ENCODE measurements at places on chromosomes 12 and 14.

- no peak for DNase-seq
These were observed 14.3 kb downstream of the JDP2 start for GRCh38 chr14:75442166-75442565.

GRCh38 chr12:124442281-124442680 lies 125.1 kb downstream of the NCOR2 start:
- no peak for DNase-seq

DNA sequence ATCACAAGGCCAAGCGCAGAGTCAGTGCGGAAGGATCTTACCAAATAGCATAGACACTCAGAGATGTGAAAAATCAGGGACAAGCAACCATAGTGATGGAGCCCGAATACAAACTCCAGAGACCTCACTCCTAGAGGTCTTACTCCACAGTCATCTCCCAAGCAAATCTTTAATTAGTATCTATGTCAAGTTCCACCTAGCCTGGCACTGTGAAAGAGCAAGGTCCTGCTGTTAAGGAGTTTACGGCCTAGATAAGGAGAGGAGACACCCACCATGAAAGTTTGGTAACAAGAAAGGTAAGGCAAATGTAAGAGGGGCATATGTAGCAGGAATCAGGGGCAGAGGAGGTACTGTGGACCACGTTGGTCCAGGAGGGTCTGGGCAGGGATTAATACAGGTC lies 7.4 kb upstream of the PLEKHG6 start:
- DNase-seq, result no peak

GRCh38 chr12:8637666-8638065 lies 25.0 kb downstream of the MFAP5 start:
- DNase-seq, result no peak

- no peak for DNase-seq
These were observed 9.6 kb downstream of the ARHGDIB start for GRCh38 chr12:14951851-14952250.

DNA sequence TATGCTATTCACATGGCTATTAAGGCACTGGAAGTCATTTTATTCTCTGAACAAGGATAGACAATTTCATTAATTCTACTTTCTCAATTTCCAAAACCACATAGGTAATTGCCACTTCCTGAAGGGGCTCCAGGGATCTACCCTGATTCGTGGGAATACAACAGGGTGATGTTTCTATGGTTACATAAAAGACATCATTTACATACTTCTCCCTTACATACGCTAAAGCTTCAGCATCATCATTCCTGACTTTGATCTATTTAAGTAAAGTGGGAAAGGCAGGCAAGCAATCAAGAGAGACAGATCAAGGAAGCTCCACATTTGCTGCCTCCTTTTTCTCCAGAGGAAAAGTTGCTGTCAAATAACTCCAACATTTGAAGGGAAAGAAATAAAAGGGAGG lies 118.8 kb upstream of the SINHCAF start:
- DNase-seq, result no peak

GRCh38 chr12:127024791-127025190 lies 1242.2 kb upstream of the TMEM132C start:
- no peak for DNase-seq

- DNase-seq, result peak; percentile 4
These were observed 28.0 kb upstream of the GARIN6 start for GRCh38 chr12:99619389-99620158.

- no peak for DNase-seq
These were observed 17.5 kb downstream of the AQP6 start for GRCh38 chr12:49990273-49990672.

- DNase-seq, result no peak
These were observed 477.8 kb upstream of the SEL1L start for GRCh38 chr14:82011460-82011859.

DNA sequence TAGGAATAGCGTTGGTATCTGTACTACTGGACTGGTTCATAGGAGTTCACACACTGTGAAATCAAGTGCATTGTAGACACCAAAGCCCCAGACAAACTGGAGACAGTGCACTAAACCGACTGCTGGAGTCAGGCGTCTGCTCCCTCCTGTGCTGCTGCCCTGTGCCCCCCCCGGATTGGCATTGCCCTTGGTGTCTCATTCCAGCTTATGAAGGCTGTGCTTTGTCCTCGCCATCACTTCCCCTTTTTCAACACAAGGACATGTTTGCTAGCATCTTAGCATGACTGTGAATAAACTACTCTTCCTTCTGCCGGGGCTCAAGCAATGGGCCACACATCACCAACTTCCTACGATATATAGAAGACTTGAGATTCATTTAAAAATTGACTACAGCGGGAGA lies 84.0 kb downstream of the TMCC3 start:
- no peak for DNase-seq

GRCh38 chr12:50132505-50133135 lies 20.6 kb downstream of the COX14 start:
- peak; percentile 66 for DNase-seq
